Activated CD4-positive, alpha-beta T cell treated with anti-CD3 and anti-CD28 coated beads, Interleukin-2, Interleukin-6, amounts not matched to agents 100 ng/mL and 50 ng/mL, durations not matched to agents 16 hours and 8 hours (primary cell): ENCODE measurements at places on chromosomes 11 and 22.
A peak's percentile ranks its signal among the peaks of the same experiment; 100 is the strongest.

DNA sequence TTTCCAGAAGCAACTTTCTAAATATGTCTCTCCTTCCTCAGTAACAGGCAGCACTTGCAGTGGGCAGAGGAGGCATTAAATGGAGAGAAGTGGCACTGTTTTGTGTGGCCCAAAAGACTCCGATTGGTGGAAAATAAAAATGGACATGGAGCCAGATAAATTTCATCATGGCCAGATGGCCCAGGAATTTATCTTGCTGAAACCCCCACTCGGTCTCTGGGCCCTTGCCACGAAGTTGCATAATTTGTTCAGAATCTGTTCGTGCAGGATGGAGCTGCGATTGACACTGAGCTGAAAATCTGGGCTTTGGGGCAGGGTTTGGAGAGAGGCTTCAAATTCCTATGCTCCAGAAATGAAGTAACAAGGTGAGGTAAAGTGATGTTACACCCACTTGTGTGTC is 65.5 kb downstream of the C11orf91 start:
- no peak for DNase-seq

- DNase-seq: no peak
These were observed 9.9 kb downstream of the OR6M1 start for GRCh38 chr11:123796226-123796625.

GRCh38 chr11:67564230-67564629 is 19.4 kb upstream of the GSTP1 start:
- no peak for DNase-seq

DNA sequence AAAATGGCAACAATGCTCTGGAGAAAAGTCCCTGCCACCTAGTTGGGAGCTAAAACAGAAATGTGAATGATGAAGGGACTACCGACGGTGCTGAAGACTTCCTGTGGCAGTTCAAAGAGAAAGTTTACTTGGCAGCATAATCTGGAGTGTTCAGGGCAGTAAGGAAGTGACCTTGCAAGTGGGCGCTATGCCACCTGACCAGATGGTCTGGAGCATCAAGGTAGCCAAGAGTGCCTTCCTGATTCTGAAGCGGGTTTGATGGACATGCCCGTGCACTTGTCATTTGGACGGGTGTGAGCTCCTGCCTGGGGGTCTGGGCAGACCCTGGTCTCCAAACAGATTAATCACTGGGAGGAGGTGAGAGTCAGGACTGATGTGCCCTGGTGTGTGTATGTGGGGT is 1.8 kb upstream of the SNX19 start:
- DNase-seq: no peak

DNA sequence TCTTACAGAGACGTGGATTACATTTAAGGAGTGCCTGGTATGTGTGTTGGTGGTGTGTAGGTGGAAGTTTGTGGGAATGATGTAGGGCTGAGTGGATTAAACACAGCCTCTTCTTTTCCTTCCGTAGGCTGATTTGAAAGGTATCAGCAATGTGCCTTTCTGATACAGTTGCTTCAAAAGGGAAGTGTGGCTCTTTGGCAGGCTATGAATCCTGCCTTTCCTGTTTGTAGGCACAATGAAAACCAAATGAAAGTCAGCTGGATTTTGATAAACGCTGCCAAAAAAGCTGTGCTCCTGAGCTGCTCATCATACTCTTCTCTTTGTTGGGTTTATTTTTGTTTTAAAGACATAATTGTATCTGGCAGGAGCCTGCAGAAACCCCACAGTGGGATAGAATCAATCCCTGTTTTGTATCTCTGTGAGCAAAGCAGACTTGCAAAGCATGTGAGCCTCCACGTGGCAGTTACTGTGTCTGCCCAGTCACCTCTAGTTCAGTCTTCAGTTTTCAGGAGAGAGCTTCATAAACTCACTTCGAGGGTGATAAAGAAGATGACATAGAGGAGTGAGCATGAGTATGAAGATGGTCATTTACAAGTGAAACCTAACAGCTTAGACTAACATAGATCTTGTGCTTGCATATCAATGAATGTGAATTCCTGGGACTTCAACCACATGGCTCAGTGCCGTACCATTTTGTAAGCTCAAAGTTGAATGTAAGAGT is 655.7 kb upstream of the KIRREL3 start:
- no peak for DNase-seq

- no peak for DNase-seq
These were observed 9.5 kb downstream of the OR5P2 start for GRCh38 chr11:7787239-7787638.

GRCh38 chr11:10049756-10050155 is 244.3 kb downstream of the SBF2 start:
- no peak for DNase-seq

- peak; percentile 45 for DNase-seq
These were observed 10.9 kb upstream of the DCHS1 start for GRCh38 chr11:6666302-6667183.

DNA sequence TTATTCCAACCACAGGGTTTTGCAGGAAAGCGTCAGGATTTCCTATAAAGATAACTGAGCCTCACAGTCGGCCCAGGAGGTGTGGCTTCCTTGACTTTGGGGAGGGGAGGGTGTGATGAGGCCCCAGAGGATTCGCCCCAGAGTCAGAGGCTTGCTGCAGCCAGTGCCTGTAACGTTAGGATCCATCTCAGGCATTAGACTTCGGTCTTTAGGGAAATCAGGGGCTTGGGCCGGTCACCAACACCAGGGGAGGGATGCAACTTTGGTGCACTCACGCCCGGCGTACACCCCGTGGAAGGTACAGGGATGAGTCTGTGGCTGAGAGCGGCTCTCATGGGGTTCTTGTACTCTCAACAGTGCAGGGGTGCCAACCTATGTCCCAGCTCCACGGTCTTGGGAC is 5.7 kb upstream of the ANO1 start:
- DNase-seq: no peak

DNA sequence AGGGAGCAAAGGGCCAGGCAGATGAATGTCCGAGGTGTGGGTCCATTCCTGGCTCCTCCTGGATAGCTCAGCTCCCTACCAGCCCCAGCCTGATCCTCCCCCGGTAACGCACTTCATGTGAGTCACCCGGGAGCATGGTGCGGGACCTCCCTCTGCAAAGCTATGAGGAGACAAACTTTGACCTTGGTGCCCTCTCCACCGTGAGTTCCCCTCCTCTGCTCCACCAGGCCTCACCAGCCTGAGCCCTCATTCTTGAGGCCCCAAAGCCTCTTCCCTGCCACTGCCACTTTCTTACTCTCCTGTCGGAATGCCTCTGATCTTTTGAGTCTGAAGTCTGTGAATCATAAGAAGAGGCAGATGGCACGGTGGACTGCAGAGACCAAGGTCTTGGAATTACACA is 37.4 kb upstream of the CD82 start:
- no peak for DNase-seq
